ENCODE measurements at places on chromosomes 11 and 22.

- DNase-seq, result no peak
These were observed 156.8 kb upstream of the BDNF start for GRCh38 chr11:27857014-27857413.

DNA sequence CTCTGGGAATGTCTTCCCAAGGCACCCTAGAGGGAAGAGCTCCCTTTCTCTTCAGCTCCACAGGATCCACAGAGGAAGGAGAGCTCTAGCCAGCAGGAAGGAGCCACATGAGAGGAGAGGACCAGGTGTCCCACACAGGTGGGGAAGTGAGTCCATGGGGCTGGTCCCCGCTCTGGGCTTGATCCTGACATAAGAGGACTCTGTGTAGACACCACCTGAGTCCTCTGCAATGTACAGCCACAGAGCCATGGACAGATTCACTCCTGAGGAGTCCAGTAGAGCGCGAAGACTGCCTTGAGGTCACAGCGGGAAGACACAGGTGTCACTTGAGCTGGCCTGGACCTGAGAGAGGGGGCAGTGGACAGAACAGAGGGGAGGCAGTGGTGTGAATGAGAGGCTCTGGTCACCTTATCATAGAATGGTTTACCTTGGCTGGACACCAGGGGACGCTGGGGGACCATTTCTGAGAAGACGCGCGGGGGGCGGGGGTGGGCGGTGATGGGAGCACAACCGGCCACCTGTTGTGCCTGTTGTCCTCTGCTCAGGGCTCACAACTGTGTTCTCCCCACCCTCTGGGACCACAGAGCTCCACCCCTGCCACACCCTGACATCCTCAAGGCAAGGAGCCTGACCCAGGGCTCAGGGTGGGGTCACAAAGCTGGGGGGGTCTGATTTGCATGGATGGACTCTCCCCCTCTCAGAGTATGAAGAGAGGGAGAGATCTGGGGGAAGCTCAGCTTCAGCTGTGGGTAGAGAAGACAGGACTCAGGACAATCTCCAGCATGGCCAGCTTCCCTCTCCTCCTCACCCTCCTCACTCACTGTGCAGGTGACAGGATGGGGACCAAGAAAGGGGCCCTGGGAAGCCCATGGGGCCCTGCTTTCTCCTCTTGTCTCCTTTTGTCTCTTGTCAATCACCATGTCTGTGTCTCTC is 128.2 kb downstream of the ZNF280B start:
- DNase-seq, result no peak

DNA sequence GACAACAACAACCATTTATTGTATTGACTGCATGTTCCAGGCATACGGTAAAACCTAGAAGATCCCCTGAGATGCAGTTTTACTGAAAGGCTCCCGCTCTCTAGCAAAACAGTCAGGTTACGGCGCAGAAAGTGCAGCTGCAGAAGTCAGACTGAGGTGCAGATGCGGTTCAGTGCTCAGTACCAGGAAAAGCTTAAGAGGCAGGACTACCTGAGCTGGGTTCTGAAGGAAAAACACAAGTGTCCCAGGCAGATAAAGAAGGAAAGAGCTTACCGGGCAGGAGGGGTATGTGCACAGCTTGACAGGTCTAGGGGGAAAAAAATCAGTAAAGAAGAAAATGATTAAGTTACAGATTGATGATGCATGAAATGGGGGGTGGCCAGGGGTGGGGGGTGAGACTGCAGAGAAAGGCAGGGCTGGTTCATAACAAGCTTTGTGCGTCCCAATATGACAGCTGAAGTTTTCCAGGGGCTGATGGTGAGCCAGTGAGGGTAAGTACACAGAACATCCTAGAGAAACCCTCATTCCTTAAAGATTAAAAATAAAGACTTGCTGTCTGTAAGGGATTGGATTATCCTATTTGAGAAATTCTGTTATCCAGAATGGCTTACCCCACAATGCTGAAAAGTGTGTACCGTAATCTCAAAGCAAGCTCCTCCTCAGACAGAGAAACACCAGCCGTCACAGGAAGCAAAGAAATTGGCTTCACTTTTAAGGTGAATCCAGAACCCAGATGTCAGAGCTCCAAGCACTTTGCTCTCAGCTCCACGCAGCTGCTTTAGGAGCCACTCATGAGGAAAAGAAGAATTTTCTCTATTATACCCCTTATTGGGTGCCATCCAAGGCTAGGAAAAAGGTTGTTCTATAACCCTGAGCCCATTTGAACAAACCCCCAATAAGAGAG is 11.9 kb downstream of the LARGE1 start:
- DNase-seq, result no peak

- no peak for DNase-seq
These were observed 693.6 kb downstream of the TBC1D22A start for GRCh38 chr22:47456031-47456430.

DNA sequence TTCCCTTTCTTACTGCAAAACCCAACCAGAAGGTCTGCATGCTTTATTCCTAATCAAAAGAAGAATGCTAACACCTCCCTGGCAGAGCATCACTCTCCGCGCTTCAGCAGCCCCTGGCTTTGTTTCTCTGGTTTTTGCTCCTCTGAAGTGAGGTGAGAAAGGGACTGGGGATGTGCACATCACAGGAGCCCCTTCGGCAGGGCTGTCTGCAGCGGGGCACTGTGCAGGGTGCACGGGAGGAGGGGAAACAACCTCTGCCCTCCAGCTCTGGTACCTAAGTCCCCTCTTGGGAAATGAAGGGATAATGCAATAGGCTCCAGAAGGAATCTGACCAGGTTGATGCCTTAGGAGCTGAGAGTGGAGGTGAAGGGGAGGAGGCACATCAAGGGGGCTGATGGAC is 312.7 kb downstream of the NTM start:
- no peak for DNase-seq

GRCh38 chr22:38843657-38844314 is at the start of gene NPTXR:
Gene NPTXR, minus strand, starts transcription at chr22:38844028.
- no peak for DNase-seq

DNA sequence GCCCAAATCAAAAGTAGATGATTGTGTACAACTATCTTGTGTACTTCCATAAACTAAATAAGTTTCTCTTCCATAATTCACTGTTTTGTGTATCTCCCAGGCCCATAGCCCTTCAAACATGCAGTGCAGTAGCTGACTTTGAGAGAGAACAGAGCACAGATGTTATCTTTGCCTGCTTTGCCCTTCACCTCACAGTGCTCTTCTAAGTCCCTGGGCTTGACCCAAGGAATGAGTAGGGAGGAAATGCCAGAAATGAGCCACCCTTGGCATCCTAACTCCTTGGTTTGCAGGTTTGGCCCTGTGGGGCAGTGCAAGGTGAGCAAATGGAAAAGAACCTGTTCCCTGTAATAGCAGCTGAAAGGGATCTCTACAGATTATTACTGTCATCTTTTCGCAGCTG is 79.2 kb downstream of the STIM1 start:
- DNase-seq, result no peak

DNA sequence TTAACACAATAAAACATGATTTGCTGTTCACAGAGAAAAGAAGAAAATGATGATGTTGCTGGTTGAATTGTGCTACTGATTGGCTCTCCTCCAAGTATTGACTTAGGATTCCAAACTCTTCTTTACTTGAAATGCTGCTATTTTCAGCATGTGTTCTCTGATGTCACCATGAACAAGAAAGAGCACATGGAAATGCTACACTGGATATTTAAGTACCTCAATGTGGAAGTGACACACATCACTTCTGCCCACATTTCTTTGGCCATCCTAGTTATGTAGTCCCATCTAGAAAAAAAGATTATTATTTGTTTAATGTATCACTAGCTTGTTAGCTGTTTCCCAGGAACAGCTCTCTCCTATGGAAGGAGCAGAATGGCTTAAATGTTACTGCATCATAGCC is 27.2 kb downstream of the OR52B2 start:
- DNase-seq, result no peak

- DNase-seq, result no peak
These were observed 17.8 kb downstream of the PI4KA start for GRCh38 chr22:20840646-20841371.

DNA sequence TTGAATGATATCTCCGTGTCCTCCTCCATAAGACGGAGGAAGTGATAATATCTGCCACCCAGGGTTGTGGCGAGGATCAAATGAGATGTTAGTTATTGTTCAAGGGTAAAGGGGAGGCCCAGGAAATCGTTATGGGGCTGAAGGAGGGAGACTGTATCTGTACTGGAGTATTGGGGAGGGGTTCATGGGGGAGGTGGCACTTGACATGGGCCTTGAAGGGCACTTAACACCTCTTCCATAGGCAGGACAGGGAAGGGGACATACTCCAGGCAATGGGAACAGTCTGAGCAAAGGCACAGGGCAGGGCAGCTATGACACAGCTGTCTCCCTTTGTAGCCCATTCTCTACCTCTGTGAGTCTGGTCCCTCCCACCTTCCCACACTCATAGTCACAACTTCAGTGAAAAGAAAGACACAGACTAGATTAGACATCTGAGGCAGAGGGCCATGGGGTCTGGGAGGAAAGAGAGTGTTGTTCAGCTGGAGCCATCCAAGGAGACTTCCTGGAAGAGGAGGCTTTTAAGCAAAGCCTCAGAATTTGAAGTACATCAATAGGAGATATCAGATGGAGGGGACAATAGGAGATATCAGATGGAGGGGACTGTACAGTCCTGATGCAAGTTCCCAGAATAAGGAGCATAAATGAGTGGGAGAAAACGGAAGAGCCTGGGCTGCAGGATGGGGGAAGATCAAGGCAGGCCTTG is 15.8 kb upstream of the DGKZ start:
- no peak for DNase-seq

DNA sequence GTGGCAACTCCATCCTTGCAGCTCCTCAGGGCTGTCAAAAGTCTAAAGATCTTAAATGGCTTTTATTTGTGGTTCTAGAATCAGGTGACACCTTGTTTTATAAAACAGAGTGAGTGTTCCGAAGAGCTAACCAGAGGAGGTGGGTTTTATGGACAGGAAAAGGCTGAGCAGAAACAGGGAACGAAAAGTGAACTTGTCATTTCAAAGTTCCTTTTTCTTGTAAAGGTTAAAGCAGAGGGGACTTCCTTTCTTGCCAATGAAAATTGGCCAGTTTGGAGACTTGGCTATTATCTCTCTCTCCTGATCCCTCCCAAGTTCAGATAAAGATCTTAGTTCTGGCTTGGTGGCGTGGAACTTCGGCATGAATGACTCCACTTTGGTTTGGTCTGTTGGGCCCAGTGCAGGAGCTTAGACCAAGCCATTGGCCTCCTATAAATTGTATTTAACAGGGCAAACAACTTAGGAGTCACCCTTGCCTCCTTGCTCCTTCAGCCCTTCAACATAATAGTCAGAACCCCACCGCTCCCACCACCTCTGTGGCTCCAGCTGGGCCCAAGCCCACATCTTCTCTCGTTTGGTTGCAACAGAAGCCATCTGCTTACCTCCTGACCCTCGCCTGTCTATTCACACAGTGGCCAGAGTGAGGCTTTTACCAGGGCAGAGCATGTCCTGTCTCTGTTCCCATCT is 102.4 kb upstream of the THY1 start:
- DNase-seq, result no peak

- no peak for DNase-seq
These were observed 10.2 kb upstream of the SC5D start for GRCh38 chr11:121282386-121282785.

DNA sequence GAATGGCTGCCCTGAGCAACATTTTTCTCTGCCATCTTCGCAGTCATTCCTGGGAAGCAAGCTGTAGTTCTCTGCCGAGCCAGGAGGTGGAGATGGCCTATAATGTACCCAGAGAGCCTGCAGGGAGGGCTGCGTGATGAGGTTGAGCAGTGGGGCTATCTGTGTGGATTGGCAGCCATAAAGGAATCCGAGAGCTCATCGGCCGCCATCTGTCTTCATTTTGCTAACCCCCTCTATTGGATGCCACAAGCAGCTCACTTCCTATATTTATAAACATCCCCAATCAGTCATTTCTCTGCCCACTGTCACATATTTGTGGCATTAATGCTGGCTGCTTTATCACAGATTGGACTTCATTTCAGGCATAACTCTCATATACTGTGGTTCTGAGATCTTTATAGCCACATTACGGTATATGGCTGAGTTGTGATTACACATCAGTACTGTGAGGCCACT is 209.5 kb downstream of the NTM start:
- DNase-seq, result no peak

GRCh38 chr11:288478-289397 is at the start of gene PGGHG:
Gene PGGHG, plus strand, starts transcription at chr11:289126. Its CDS starts 691 bp downstream, at chr11:289817.
- DNase-seq, result no peak
